Esophagus muscularis mucosa (tissue), 4 donors: ENCODE measurements at places on chromosomes 7 and 10. TPM values are rescaled to one million over a fixed set of nuclear protein-coding genes. Genes with fewer than 3 reads are reported as not detected.

The AKR1C4 gene
- total RNA-seq = not detected

The NXPH1 gene
- total RNA-seq = not detected

The GDF10 gene
- total RNA-seq = 33.3 TPM

The ANKRD30A gene
- not detected for total RNA-seq

The KCND2 gene
- 1.5 TPM for total RNA-seq

The CCL26 gene
- total RNA-seq = 1.2 TPM

The LRRC4 gene
- 0.99 TPM for total RNA-seq

The SPDYE2B gene
- total RNA-seq = not detected

- no peak for DNase-seq
These were observed 35.3 kb downstream of the RASGEF1A start for GRCh38 chr10:43231523-43232078.

DNA sequence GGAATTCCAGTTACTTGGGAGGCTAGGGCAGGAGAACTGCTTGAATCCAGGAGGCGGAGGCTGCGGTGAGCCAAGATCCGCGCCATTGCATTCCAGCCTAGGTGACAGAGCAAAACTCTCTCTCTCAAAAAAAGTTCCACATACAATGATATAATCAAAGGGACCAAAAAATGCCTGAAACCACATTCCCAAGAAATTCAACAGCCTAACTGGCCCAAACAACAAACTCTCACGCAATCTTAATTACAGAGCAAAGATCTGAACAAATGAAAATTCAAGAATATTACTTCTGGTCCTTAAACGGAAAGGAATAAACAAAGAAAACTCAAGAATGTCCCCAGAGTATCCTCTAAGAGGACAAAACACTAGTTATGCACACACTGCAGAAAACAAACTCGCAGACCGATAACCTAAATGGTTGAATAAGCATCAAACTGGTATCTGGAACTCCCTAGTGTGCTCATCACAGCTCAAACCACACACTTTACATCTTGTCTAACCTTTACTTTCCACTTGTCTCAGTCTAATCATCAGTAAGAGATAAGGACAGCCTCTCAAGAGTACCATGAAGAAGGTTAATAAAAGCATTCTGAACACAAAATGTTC lies 3.7 kb downstream of the OGA start:
- no peak for DNase-seq

GRCh38 chr10:117543225-117544003 lies 868 bp downstream of the EMX2 start:
- DNase-seq = no peak

DNA sequence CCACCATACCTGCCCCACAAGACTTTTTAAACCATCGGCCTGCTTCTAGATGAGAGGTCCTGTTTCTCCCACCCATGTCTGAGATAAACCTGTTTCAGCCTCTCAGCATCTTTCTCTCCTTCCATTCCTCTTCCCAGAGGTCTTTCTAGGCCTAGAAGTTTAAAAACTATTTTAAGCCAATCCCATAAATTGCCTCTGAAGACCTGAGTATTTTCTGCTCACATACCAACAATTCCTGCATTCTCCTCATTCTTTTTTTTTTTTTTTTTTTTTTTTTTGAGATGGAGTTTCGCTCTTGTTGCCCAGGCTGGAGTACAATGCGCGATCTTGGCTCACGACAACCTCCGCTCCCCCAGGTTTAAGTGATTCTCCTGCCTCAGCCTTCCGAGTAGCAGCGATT lies 262.9 kb upstream of the AUTS2 start:
- DNase-seq = no peak

DNA sequence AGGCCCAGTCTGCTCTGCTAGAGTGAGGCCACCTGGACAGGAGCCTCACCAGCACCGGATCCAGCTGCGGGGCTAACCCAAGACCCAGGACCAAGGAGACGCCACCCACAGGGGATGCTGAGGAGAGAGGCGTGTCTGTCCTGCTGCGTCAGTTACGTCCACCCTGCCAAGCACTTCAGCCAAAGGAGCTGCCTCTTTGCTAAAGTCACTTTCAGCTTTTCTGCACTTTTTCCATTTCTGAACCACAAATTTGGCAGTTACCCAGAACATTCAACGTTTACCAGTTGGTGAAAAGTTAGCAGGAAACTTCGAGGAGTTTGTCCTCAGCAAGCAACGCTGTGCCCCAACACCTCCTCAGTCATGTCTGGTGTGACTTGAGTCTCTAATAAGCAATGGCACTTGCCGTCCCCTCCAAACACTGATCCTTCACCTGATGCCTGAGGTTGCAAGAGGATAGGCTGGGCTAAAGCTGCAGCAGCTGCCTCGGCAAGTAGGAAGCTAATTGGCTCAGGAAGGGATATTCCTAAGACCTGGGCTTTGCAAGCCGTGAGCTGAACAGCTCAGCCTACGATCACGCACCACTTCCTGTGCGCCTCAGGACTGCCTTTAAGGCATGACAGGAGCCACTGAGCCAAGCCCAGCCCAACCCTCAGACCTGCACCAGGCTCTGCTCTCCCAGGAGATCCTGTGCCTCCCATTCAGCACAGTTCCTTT lies 40.1 kb downstream of the KCNH2 start:
- DNase-seq = no peak

DNA sequence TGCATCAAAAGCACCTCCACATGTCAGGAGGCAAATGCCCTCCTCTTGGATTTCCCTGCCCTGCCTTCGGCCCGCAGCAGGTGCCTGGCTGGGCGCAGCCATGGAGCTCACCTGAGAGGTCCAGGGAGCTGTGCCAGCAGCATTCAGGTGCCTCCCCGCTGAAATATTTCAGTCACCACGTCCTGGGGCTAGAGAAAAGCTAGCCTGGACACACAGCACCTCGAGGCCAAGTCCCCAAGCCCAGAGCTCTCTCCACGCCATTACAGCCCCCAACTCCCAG lies 102.7 kb downstream of the MAD1L1 start:
- DNase-seq = no peak

- DNase-seq = peak; percentile 64
These were observed 152.0 kb downstream of the PLPP4 start for GRCh38 chr10:120609006-120609405.

GRCh38 chr10:82721831-82722230 lies 846.8 kb downstream of the NRG3 start:
- no peak for DNase-seq

GRCh38 chr7:134755422-134756022 lies 23.9 kb upstream of the CALD1 start:
- DNase-seq = peak; percentile 26

DNA sequence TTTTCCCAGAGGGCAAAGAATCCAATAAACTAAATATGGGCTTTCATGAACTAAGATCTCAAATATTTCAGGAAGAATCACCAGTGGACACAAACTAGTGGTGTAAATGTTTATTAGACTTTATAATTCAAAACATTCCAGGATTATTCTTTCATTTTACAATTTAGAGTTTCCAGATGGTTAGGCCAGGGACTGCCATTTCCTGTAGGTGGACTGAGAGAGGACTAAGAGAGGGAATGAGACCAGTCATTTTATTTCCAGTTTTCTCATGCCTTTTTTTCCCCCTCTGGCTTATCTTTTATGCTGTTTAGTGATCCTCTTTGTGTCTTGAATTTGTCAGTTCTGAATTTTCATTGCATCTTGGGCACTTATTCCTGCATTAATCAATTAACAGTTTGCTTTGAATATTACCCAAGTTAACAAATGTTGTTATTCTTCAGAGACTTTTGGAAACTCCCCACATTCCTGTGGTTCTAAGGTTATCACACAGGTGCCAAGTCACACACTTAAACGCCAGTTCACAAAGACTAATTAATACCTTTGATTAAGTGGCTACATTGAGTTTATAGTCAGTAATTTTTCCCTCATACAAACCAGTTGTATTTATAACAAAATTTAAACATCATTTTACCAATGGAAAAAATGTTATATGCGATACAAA lies 12.3 kb downstream of the CISD1 start:
- no peak for DNase-seq

GRCh38 chr10:6592080-6592479 lies 12.0 kb upstream of the PRKCQ start:
- DNase-seq = no peak

GRCh38 chr10:48193556-48193955 lies 80.9 kb downstream of the FRMPD2 start:
- no peak for DNase-seq

- no peak for DNase-seq
These were observed 6.1 kb upstream of the TNS3 start for GRCh38 chr7:47587976-47588375.

- DNase-seq = peak; percentile 90
These were observed 7.2 kb downstream of the CPA2 start for GRCh38 chr7:130273933-130274255.
